ENCODE measurements at places on chromosomes 3 and 15.

GRCh38 chr3:3013317-3014052 is 96.7 kb downstream of the IL5RA start:
- no peak for DNase-seq

GRCh38 chr15:40459391-40460015 is 11.3 kb upstream of the CHST14 start:
- no peak for DNase-seq

DNA sequence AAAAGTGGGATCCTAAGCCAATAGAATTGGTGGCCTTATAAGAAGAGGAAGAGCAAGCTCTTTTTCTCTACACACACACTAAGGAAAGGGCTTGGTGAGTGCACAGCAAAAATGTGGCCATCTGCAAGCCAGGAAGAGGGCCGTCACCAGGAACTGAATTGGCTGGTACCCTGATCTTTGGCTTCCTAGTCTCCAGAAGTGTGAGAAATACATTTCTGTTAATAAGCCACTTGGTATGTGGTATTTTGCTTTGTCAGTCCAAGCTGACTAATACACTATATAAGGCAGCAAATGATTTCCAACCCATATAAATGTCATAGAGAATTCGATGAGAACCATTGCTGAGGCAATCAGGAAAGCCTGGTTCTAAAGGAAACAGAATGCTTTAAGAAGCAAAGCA is 816.3 kb upstream of the SEMA6D start:
- no peak for DNase-seq

GRCh38 chr3:127702151-127702578 is 29.4 kb downstream of the ABTB1 start:
- DNase-seq = no peak

GRCh38 chr3:49998326-49998725 is 58.4 kb downstream of the RBM6 start:
- no peak for DNase-seq

GRCh38 chr3:9903238-9903624 is 583 bp downstream of the IL17RE start:
- no peak for DNase-seq

GRCh38 chr3:112810561-112810960 is 36.1 kb downstream of the CD200R1L start:
- DNase-seq = no peak

DNA sequence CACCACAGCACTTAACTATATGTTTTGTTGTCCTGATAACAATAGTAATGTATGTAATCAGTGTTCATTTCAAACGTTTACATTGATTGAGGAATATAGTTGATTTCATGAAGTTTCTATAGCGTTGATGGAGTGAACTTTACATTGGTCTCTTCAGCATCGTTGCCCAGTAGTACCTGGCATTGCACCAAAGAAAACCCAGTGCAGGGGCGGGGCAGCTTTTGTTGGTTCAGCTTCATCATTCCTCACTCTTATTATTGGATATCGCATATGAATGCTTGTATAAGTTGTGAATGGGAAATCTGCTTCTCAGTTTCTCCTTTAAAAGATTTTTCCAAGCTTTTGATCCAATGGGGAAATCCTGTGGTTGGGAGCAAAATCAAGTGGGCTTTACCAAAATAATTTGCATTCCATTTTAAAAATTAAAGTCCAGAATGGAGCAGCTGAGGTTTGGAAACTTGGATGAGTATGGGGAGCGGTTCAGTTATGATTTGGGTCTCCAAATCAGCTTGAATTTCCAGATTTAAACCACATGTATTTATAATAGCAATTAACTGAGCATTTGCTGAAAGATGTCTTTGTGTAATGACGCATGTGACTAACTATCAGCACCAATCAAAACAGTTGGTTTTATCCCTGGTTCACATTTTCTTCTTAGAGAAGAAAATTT is 213.7 kb downstream of the ALCAM start:
- DNase-seq = no peak

- DNase-seq = no peak
Measured at GRCh38 chr3:45095916-45096526, 50.2 kb downstream of the CDCP1 start.

- DNase-seq = no peak
Measured at GRCh38 chr3:32817558-32818228, at the start of gene TRIM71. TRIM71 (plus strand) TSS chr3:32817997; CDS start chr3:32818081, 84 bp downstream.

DNA sequence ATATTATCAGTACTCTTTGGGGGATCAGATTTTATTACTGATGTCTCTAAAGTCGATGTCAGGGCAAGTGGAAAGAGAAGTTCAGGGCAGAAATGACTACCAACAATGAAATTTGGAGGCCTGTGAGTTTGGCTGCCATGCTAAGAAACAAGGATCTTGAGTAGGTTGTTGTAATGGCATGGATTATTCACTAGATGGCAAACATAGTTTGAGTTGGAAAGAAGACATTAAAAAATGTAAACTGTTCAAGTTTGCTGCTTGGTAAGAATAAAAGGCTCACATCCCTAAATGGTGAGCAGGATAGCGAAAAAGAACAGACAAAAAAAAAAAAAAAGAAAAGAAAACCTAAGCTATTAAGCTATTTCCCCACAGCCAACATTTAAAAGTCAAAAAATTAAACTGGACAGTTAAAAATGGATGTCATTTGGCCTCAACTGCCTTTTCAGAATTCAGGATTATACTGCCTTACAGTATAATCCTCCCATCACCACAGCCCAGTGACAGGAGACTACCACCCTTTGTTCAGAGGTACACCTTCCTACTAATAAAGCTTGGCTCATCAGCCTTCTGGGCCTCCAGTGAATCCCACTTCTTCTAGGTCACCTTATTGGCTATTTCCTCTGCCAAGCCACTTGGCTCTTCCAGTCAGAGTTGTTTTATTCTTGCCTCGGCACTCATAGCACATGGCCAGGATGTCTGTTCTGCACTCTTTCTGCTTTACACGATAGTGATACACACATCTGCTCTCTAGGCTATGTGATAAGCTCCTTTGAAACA is 163.7 kb downstream of the PLD1 start:
- DNase-seq = no peak

DNA sequence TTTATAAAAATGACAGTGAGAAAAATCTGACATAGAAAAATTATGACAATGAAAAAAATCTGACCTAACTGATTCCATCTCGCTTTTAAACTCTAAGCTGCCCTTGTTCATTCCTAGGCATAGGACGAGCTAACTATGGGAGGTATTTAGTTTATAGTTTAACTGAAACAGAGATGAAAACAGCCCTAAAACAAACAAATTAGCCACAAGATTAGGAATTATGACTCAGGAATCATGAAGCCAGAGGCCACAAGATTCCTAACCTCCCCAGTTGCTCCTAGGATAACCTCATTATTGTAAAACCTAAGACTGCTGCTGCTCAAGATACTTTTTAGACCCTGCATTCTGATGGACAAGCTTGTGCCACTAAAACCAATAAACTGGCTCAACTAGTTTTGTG is 122.7 kb upstream of the MNS1 start:
- DNase-seq = no peak

DNA sequence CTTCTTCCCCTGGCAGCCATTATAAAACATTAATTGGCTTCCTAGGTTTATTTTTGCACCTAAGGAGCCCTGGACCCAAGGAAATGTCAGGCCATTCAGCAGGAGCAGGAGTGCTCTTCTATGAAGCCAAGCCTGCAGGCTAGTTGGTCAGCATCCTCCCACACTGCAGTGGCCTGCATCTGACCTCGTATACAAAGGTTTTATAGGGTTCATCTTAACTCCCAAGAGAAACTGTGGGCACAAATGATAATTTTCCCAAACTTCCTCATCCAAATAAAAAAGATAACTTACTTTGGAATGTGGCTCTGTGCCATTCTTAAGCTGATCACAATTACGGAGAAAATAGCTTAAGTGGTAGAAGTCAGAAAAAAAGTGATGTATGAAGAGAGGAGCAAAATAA is 19.4 kb downstream of the PLSCR1 start:
- no peak for DNase-seq

GRCh38 chr3:159919873-159920272 is 68.8 kb upstream of the IL12A start:
- no peak for DNase-seq

DNA sequence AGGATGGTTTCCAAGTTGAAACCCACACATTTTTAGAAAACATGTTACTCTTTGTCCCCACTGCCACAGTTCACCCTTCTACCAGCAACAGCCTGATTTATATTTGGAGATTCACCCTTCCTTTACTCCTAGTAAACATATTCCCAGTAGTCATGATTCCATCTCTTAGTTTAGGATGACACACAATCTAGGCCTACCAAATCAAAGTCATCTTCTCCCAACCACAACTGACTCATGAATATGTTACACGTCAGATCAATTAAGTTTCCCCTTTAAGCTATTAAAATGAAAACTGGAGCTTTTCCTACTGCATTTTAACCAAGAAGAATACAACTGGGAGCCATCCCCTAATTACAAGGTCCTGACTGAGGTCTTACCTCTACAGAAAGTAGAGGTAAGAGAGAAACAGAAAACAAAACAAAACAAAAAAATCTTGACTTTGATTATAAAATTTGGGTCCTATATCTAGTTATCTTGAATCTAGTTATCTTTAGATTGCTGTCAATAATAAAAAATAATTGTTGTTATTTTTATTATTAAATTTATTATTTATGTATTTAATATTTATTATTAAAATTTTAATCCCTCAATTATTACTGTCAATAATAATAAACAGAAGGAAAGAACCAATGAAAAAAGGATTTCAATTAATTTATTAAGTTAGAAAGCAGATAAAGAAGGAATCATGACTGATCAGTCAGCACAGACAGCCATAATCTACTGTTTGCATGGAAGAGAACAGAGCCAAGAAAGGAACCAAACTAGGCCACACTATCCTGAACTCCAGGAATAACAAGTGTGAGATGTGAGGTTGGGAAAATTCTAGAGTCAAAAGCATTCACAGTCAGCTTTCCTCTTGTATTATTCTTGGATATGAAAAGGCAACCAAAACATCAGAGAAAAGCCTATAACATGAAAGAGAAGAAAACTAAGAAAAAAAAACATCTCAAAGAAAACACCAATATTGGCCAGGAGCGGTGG is 12.5 kb downstream of the DPH6 start:
- no peak for DNase-seq

DNA sequence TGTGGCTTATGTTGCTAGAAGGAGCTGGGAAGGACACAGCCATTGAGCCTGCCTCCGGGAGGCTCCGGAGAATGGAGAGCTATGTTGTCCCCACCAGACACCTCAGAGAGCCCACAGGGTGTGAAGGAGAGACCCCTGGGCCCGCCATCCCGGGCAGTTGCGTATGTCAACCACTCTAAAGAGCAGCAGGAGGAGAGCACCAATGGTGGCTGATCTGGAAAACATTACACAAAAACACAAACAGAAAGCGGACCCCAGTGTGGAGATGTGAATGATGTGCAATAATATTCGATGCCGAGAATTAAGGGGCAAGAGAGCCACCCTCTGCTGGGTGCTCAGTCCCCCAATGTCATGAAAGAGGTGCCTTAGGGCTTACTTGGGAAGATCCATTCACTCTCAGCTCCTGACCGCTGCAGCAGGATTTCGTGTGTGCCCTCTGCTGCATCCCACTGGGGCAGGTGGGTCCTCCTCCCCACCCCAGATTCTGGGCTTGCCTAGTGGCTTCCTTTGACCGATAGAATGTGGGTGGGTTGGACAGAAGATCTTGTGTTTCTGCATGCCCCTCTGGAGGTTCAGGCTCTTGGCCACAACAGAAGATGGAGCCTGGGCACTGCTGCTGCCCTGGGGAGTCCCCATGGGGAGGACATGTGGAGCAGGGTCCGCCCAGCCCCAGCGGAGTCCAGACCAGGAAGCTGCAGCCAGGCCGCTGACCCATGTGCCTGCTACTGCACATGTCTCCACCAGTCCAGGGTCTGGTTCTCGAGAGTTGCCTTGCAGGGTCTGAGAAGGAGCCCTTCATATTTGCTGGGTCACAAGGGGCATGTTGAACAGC is 245.3 kb downstream of the OCA2 start:
- DNase-seq = no peak

DNA sequence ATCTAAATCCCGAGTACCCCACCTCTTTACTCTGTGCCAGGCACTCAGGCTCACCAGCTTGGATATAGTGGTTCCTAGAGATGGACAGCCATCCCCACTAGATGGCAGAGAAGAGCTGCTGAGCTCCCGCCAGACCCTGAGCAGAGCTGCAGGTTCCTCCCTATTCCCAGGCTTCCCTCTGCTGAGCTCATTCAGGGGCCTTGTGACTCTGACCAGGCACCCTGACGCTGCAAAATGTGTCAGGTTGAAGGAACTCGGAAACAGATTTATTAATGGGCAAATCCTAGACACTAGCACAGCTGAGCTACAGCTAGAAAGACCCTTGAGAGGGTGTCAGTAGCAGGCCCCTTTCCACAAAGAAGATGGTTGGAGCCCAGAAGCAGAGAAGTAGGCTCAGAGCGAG is 38.2 kb upstream of the RHO start:
- peak; percentile 90 for DNase-seq

- DNase-seq = no peak
Measured at GRCh38 chr15:70353606-70354345, 256.1 kb upstream of the TLE3 start.
